ENCODE measurements at places on chromosomes 5 and 9.

- DNase-seq, result no peak
Measured at GRCh38 chr9:137502008-137502911, 43.1 kb upstream of the NSMF start.

- DNase-seq, result no peak
Measured at GRCh38 chr9:126906091-126906490, 8.5 kb upstream of the RALGPS1 start.

DNA sequence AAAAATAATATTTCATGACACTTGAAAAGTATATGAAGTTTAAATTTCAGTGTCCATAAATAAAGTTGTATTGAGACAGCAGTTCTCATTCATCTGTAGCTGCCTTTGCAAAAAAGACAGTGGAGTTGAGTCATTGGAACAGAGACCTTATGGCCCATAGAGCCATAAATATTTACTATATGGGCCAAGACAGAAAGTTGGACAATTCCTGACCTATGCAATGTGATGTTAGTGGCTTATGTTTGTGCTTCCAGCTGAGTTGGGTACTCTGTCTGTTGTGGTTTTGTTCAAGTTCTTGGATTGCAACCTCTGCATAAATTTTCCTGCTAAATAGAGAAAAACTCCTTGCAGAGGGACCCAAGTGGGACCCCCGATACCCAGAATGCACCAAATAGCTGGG is 69.8 kb downstream of the KCNIP1 start:
- no peak for DNase-seq

DNA sequence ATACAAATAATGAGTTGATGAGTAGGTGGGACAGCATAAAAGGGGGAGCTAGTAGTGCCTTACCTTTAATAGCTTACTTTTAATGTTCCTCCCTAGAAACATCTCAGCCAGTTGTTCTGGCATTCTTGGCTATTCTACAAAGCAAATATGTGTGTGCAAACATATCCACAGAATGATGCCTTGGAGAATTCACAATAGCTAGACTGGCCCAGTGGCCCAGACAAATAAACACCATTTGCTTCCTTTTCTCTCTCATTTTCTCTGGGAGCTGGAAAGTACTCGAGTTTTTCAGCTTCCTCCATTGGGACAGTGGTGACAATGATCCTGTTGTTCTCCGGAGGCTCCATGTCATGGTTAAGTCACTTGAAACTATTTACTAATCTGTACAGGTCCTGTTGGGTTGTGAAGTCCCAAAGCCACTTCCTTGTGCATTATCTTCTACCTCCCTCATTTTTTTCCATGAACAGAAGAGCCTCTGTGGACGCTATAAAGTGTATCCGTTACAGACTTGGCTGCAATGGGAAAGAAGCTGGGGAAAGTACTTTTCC is 122.9 kb downstream of the DMAC1 start:
- no peak for DNase-seq

DNA sequence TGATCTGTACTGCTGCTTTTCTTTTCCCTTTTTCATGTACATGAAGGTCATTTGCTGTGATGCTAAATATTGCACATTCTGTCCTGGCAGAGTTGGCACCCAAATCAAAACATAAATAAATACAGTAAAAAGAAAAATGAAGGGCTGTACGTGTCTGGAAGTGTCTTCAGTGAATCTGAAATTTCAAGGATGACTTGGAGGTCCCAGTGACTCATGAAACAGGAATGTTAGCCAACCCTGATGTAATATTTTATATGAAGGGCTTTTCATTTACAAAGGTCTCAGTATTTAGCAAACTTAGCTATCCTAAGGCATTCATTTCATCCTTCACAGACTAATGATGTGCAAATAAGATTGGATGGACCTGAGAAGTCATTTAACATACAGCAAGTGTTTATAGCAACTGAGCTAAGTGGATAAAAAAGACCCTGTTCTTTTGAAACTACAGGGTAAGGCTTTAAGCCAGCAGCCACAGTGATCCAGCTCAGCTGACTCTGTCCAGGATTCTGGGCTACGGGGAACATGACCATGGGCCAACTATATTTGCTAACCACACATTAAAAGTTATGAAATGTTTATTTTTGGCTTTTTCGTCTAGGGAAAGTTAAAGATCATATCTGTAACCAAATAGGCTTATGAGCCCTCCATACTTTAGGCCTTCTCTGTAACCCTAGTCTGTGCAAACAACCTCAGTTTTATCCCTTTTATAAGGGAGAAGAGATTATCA is 104.0 kb upstream of the DMRTA1 start:
- DNase-seq, result peak; percentile 65

GRCh38 chr5:63596254-63596653 is 366.0 kb downstream of the HTR1A start:
- no peak for DNase-seq

GRCh38 chr5:66139318-66139712 is 4.8 kb upstream of the SREK1 start:
- no peak for DNase-seq
